Urinary bladder (tissue), 4 donors: ENCODE measurements at places on chromosomes 7 and 10. TPM values are rescaled to one million over a fixed set of nuclear protein-coding genes. Genes with fewer than 3 reads are reported as not detected.

The CHRM2 gene
- 19.8 TPM for total RNA-seq

The FASTK gene
- total RNA-seq = 42.4 TPM

The LBX1 gene
- not detected for total RNA-seq

The SPDYE16 gene
- total RNA-seq = not detected

The PRR15 gene
- total RNA-seq = 3.0 TPM

The VSTM4 gene
- total RNA-seq = 60.2 TPM

The AKAP9 gene
- 180 TPM for total RNA-seq

The ANKRD61 gene
- total RNA-seq = not detected

The PTPN20 gene
- total RNA-seq = 8.6 TPM
